ENCODE measurements at places on chromosomes 1 and 21.

DNA sequence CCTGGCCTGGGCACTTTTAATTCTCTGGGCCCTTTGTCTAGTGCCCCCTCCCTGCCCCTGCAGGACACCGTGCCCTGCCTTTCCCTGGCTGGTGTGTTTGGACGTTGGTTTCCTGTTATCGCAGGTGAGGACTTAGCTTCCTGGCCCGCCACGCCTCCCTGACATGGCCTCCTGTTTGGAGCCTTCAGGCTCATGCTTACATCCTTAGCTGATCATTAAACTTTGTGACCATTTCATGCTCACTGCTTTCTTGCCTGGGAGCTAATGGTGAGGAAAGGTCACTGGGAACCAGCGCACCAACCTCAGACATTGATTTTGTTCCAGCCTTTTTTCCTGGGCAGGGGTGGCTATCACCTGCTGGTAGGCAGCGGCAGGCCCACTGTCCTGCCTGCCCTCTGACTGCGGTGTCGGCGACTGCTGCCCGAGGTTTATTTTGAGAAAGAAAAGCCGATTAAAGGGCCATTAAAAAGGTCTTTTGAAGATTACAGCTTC lies 3.7 kb downstream of the PFKL start:
- DNase-seq = no peak

GRCh38 chr1:93489756-93490155 lies 41.8 kb downstream of the FNBP1L start:
- DNase-seq = no peak

DNA sequence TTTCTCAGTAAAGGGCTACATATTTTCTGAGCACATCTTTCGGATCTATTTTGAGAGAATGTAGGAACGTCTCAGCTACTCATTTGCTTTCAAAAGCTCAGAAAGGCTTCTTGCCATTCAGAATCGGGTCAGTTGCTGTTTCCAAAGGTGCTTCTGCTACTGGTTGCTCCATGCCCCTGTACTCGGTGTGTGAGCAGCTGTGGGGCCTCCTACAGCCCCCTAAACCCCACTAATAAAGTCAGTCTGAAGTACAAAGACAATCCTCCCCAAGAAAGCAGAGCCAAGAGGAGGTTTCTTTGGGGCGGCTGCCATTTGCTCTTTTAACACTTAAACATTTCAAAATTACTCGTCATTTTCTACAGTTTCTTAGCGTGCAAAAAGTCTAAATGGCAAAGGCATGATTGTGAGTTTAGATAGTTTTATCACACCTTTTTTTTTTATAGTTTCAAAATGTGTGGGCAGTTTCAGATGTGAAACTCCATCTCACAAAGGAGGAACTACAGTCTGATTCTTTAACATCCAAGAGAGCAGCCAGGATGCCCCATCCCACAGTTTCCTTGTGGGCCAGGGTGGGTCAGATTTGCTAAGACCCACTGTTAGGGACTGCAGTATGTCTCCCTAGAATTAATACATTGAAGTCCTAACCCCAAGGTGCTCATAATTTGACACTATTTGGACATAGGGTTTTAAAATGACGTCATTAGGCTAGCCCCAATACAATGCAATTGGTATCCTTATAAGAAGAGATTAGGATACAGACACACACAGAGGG lies 4.1 kb downstream of the RUNX1 start:
- DNase-seq = peak; percentile 50

DNA sequence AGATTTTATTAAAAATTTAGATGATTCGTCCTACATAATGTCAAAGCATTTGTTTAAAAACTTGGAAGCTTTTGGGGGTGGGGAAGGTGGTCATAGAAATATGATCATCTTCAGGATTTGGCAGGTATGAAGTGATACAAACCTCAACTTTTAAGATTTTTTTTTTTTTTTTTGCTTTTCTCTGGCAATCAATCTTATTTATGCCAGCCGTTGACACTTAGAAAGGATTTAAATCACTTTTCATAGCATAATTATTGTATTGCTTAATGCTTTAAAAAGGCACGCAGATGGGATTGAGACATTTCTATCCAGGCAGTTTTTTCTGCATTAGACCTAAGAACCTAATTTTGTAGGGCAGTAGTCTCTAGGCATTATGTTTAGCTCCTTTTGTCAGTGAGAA lies 19.7 kb downstream of the MRPS6 start:
- no peak for DNase-seq

- no peak for DNase-seq
Observed at GRCh38 chr1:67838180-67838910, 5.1 kb upstream of the GNG12 start.

DNA sequence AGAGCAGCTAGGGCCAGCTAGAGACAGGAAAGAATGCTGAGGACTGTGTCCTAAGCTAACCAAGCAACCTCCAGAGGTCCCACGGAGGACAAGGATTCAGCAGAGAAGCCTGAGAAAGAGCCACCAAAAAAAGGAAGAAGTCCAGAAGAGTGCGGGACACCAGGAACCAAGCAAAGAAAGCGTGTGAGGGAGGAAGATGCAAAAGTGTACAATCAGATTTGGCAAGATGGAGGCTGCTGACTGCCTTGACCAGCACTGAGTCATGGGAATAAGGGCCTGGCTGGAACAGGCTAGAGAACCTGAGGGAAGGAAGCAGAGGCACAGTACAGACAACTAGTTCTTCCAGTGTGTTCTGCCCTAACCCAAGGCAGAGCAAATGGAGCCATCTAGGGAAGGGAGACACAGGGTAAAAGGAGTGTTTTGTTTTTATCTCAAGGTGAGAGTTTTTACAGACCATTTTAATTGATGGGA lies 18.5 kb downstream of the TP53BP2 start:
- peak; percentile 80 for DNase-seq

- DNase-seq = no peak
Observed at GRCh38 chr21:35840949-35841348, 219.4 kb downstream of the SETD4 start.

DNA sequence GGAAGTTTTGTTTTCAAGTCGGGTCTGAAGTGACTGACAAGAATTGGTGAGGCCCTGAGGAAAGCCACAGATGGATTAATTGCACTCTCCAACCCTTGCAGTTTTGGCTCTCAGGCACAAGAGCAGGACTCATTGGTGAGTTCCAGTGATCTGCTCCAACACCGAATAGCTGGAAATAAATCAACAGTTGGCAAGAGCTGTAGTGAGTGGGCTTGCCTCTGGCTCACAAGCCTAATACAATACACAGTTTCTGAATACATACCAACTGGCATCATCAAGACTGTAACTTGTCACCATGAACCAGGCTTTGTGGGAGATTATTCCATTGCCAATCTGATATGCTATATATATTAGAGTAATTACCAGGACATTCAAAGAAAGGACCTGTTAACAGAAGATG lies 131.6 kb downstream of the GRIK1 start:
- DNase-seq = no peak

- no peak for DNase-seq
Observed at GRCh38 chr1:10621906-10622305, 147.2 kb downstream of the PEX14 start.

DNA sequence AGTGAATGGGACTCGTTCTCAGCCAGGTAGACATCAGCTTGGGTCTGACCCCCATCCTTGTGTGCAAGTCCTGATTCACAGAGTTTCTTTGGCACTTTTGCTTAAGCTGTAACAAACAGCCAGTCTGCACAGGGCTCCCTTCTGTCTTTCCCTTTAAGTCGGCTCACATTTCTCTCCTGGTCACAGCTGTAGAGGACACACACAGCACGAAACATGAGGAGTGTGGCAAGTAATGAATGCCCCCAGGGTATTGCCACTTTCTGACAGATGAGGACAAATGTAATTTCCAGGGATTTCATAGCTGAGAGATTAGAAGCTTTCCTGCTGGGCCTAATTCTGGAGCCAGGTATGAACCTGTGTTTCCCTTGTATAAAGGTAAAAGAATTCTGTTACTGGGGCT lies 423.5 kb downstream of the KIF26B start:
- no peak for DNase-seq

DNA sequence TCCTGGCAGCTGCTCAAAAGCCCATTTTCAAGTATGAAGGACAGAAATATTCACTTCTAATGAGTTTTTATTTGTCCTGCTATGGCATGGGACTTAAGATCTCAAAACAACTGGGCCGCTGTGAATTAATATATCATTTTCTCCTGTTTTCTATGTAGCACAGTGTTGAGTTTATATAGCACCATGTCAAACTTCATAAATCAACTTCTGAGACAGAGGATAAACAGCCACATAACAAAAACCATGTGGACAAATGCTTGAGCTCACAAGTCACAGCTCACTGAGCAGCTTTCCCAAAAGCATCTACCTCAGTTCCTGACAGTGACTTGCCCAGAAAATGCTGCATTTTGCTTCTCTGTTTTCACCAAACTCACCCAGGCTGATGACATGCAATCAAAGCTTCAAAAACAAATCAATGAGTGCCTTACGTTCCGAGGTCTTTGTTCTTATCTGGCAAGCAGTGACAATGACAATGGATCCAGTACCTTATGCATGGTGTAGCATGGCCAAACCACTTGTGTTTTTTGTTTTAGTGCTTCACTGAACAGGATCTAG lies 722.6 kb downstream of the LRRIQ3 start:
- no peak for DNase-seq

GRCh38 chr21:26020510-26020909 lies 150.1 kb downstream of the APP start:
- no peak for DNase-seq

- no peak for DNase-seq
Observed at GRCh38 chr1:198558402-198558801, 17.9 kb upstream of the ATP6V1G3 start.

GRCh38 chr1:58683519-58683918 lies 16.3 kb downstream of the MYSM1 start:
- DNase-seq = no peak

- DNase-seq = no peak
Observed at GRCh38 chr1:35178874-35179380, 14.0 kb downstream of the SFPQ start.

GRCh38 chr1:179953974-179954492 lies 577 bp upstream of the CEP350 start:
- DNase-seq = peak; percentile 71

DNA sequence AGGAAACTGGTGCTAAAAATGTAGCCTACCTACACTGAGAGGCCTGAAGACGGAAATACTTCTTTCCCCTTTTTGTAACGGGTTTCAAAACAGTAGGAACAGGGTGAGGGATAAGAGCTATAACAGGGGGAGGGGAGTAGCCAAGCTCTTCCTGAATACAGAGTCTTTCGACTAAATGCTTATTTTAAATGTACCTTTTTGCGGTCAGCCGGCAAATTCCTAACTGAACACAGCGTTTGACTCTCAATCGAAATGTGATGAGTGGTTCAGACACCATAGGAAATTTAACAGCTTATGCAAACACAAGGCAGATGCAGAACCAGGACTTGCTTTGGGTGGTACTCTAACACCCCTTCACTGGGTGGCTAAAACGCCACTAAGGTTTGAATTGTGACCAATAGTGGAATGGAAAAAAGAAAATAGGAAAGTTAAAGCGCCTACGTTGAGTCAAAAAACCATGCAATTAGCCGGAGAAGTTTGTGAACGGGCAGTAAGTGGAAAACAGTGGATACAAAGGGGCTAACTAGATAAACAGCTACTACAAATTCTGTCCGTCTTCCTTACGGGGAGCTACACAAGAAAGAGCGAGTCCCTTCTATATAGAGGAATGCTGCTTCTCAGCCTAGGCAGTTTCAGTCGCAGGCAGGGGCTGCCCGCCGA lies 1.7 kb downstream of the EGLN1 start:
- DNase-seq = peak; percentile 64

DNA sequence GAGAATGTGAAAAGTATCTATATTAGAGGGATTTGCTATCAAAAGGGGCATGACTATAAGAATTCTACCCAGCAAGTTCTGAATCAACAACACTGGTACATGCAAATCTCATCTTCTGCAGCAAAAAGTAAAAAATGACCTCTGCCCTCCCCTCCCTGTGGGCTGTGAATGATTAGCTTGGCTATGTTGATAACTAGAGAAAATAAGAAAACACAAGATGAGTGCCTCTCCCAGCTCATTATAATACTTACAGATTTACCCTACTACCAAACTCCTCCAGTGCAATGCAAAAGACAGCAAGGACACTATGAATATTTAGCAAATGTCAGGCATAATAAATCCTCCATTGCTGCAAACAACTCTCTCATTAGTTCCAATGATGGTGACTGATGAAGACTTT lies 102.4 kb downstream of the SLC45A1 start:
- DNase-seq = no peak

- peak; percentile 55 for DNase-seq
Observed at GRCh38 chr1:115980998-115981993, 5.0 kb downstream of the SLC22A15 start.

- peak; percentile 78 for DNase-seq
Observed at GRCh38 chr1:12179111-12179519, 12.3 kb downstream of the TNFRSF1B start.

DNA sequence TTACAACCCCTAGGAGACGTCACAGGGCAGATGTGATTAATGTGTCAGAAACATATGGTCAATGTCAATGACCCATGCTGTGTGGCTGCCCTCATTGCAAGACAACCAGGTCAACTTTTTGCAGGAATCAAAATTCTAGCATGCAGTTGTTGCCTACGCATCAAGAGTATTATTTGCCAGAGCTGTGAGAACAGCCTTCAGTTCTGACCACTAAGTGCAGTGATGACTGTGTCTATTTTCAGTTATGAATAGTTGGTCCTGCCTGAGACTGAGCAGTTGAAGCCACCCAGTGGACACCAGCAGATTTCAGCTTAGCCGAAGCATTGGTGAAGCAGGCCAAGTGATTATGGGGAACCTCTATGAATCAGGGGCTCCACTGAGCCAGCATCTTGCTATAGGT lies 47.3 kb downstream of the LYPLAL1 start:
- no peak for DNase-seq

DNA sequence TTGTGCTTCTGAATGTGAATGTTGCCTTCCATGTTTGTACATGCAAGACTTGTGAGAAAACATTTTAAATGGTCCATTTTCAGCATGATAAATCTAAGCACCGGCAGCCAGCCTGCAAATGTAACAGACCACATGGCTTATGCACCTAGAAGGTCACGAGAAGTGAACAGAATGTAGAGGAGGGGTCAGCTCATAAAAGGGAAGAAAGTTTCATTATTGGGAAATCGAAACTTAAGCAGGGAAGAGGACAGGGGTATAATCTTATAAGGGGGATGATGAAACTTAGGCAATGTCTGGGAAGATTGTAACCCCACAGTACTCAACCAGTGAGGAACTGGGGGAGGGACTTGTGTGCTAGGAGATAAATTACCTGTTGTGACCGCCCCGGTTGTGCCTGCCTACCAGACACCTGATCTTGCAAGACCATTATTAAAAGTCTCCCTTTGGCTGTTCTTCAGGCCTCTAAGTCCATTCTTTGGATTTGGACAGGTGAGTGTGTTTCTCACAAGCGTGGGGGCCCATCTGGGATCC lies 37.7 kb upstream of the VN1R5 start:
- DNase-seq = peak; percentile 69
